B cell (primary cell): ENCODE measurements at places on chromosomes 12 and 14. TPM values are rescaled to one million over a fixed set of nuclear protein-coding genes. Genes with fewer than 3 reads are reported as not detected.

RILPL2 gene
- total RNA-seq: 12.6 and 13.0 TPM in 2 replicates

DPPA3 gene
- not detected in 2 replicates for total RNA-seq

PPP1R1A gene
- total RNA-seq: not detected in 2 replicates

SVOP gene
- total RNA-seq: not detected in 2 replicates

NID2 gene
- not detected in 2 replicates for total RNA-seq

WSB2 gene
- 21.4 and 26.8 TPM in 2 replicates for total RNA-seq

LRIG3 gene
- not detected in 2 replicates for total RNA-seq

EFCAB11 gene
- 13.8 and 14.2 TPM in 2 replicates for total RNA-seq

AVPR1A gene
- not detected in 2 replicates for total RNA-seq
